ENCODE measurements at places on chromosomes 2 and 18. TPM values are rescaled to one million over a fixed set of nuclear protein-coding genes. Genes with fewer than 3 reads are reported as not detected.

The SERPINB13 gene
- not detected for total RNA-seq

The CNDP1 gene
- total RNA-seq: not detected

The RIT2 gene
- not detected for total RNA-seq

The PLB1 gene
- total RNA-seq: not detected

The TWIST2 gene
- total RNA-seq: 94.5 TPM

All from cardiac ventricle fibroblast (primary cell).